ENCODE measurements at places on chromosomes 7 and 10.

DNA sequence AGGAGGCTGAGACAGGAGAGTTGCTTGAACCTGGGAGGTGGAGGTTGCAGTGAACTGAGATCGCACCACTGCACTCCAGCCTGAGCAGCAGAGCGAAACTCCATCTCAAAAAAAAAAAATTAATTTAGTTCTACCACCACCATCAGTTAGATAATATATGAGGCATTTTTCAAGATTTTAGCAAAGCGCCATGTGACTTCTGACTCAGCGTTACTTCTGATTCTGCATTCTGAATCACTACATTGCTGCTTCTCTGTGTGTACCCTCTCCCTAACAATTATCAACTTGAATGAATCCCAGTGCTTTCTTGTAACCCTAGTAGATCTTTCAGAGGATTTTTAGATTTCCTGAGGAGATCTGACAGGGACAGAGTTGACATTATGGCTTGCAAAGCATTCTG lies 176.8 kb upstream of the SORCS1 start:
- DNase-seq, result peak; percentile 13

DNA sequence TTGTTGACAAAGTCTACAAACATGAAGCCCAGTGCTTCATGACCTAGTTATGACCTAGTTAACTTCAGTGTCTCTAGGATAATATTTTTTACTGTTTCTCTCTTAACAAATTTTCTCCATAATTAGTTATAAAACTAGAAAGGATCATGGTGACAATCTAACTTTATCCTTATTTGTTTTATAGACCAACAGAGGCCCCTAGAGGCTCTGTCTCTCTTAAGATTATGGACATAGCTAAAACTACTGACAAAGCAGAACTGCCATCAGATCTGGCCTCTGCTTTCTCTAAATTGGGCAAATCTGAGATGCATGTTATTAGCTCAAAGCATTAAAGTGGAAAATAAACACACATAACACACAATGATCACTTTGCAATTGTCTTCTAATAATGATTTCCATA lies 176.0 kb downstream of the CSTF2T start:
- DNase-seq, result no peak

- DNase-seq, result no peak
Measured at GRCh38 chr10:128473911-128474310, 347.7 kb upstream of the MKI67 start.

DNA sequence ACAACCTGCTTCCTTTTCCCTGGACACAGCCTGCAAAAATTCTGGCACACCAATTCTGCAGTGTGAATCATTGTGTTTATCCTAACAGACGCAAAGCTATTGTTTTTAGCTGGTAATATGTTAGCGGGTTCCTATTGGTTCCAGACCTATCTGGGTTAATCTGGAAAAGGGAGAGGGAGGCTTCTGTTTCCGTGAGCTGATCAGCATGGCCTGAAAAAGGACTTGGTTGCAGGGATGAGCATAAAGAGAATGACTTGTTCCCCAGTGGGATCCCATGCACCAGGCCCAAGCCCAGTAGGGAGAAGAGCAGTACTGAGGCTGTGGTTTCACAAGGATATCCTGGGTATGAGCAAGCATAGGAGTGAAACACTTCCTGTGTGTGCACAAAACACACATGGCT lies 78.4 kb downstream of the PDE1C start:
- DNase-seq, result no peak

DNA sequence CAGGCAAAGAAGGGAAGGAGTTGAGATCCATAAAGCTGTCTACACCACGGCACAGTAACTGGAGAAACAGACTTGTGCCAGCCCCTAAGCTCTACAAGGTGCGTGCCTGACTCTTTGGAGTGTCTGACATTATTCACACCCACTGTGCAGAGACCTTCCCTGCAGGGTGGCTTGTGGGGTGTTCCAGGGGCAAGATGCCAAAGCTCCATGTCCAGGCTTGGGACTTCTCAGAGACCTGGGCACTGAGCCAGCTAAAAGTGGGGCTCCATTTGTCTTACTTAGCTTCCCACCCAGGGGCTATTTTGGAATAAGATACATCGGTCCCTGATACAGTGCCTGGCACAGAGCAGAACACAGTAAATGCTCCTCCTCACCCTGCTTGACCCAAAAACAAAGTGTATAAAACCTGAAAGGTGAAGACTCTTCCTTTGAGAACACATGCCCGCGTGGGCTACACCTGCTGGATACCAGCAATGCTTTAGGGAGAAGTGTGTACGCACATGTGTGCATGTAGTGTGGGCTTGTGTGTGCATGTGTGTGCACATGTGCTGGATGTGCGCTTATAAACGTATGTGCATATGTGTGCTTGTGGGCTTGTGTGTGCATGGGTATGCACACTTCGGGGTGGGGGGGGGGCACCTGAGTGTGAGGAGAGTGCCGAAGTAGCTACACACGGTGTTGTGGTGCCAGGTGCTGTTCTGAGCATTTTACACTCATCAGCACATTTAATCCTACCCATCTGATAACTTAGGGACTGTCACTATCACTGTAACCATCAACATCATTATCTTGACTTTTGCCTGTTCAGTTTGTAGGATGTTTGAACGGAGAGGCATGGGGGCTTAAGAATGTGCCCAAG lies 143.0 kb downstream of the ARHGAP22 start:
- no peak for DNase-seq

DNA sequence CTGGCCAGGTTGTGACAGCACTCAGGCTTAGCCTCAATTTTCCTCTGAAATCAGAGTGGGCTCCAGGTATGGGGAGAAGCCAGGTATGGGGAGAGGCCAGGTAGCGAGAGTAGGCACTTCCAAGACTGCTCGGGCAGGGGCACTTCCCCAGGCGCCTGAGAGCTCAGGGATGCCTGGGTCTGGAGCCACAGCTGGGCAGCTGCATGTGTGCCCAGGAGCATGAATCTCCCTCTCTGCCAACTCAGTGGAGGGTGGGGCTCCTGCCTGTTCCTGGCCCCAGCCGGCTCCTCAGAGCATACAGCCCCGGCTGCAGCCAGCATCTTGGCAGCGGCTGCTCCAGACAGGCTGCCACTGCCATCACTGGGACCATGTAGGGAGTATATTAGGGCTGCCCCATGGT lies 313.9 kb downstream of the AUTS2 start:
- no peak for DNase-seq

DNA sequence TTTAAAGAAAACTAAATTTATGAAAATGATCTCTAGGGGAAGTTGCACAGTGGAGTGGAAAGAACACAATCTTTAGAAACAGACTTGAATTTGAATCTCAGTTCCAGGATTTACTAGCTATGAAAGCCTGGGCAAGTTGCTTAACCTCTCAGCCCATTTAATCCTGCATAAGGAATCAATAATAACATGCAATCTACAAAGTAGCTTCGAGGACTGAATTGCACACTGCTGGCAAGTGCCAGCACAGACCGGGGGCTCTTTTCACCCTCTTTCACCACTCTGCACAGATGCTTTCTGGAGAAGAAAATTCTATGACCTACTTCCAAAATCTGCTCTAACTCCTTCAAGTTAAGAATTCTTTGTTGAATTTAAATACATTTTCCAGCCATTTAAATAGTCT lies 63.4 kb upstream of the ANK3 start:
- DNase-seq, result no peak

- DNase-seq, result no peak
Measured at GRCh38 chr7:106572394-106573124, 88.4 kb downstream of the CCDC71L start.

DNA sequence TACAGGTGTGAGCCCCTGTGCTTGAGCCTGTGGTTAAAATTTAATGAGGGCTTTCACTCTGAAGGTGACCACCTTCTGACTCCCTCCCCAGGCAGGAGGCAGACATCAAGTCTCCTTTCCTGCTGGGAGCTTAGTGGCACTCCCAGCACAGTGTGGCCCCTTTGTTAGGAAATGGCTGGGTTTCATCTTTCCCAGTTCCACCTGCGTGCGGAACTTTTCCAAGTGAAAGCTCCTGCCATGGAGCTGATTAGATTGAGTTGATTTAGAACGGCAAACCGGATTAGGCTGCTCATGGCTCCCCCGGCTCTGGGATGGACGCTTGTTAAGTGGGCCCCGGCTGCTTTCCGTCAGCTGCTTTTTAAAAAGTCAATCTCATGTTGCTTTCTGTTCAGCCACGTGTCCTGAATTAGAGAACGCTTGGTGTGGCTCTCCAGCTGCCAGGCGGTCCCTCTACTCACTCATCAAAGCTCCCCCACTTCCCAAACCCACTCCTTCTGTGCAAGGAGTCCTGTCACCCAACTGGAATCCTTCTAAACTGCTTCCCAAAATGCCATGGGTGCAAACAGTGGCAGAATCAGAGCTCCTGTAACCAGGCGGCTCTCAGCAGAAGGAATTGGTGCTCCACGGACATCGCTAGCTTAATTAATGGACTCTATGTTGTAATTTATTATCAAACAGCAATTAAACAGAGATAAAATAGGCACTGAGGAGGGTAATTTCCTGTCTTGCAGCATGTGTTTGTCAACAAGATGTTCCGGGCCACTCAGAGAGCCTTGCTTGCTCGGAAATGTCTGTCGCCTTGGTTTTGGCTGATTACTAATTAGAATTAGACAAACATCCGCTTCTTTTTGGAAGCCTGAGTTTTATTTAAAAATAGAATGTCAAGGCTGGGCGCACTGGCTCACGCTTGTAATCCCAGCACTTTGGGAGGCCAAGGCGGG lies 551.2 kb downstream of the GALNT17 start:
- DNase-seq, result no peak

GRCh38 chr7:42471573-42472174 lies 234.7 kb upstream of the GLI3 start:
- no peak for DNase-seq

All from OCI-M1 (cell line).